ENCODE measurements at places on chromosomes 12 and 14.

DNA sequence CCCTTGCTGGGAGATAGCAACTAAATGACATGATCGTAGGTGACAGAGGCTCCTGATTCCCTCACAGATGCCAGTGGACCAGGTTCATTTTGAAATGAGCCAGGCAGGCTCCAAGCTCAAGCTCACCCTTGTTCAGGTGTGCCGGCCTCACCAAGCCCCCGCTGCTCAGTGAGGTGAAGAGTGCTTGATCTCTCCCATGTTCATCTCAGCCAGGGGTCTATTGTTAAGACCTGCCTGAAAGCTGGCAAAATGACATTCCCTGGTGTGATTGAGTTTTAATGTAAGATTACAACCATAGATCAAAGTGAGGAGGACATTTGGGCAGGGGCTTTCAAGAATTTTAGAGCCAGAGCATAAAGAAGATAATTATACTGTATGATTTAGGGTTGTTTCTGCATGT, 497.9 kb downstream of the EGLN3 start:
- no peak for DNase-seq

- DNase-seq: no peak
Observed at GRCh38 chr14:87049950-87050349, 943.0 kb downstream of the GALC start.

DNA sequence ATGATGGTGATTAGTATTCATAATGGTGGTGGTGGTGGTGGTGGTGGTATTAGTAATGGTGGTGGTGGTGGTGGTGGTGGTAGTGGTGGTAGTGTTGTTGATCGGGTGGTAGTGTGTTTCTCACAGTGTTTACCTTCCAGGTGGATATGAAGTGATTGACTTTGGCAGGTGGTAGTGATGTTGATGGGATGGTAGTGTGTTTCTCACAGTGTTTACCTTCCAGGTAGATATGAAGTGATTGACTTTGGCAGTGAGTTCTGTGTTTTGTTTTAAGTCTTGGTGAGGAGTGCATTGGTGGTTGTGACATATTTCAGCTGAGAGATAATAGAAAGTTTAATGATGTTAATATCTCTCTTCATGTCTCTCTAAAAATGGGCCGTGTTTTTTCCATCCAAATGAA, 189.4 kb downstream of the TMTC2 start:
- no peak for DNase-seq

DNA sequence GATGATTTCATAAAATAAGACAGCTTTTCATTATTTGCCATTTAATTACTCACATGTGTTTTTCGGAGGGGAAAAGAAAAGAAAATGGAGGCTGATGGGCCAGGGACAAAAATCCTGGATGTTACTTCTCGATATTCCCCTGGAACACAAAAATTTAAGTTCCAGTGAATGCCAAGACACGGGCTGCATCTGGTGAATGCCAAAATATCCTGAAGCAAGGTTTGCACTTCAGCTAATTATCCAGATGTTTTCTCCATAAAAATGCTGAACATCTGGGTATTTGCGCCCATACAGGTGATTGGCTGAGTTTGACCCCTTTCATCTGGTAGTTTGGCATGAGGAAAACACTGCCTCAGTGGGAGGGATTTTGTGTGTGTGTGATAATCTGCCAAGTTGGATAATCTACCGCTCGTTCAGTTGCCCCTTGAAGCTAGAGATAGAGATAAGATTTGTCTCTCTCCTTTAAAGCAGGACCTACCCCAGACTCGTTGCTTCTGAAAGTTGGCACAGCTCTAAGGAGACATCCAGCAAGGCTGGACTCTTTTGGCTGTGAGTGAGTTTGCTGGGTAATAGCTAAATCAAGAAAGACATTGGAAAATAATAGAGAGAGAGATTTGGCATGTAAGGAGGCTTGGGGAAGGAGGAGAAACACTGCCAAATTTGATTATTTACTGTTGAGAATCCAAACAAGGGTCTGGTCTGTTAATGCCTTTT, 390.0 kb downstream of the EGLN3 start:
- no peak for DNase-seq

GRCh38 chr12:16955083-16955657, 349.2 kb upstream of the LMO3 start:
- DNase-seq: no peak

- DNase-seq: peak; percentile 58
Observed at GRCh38 chr12:24839268-24839791, 109.6 kb downstream of the BCAT1 start.

DNA sequence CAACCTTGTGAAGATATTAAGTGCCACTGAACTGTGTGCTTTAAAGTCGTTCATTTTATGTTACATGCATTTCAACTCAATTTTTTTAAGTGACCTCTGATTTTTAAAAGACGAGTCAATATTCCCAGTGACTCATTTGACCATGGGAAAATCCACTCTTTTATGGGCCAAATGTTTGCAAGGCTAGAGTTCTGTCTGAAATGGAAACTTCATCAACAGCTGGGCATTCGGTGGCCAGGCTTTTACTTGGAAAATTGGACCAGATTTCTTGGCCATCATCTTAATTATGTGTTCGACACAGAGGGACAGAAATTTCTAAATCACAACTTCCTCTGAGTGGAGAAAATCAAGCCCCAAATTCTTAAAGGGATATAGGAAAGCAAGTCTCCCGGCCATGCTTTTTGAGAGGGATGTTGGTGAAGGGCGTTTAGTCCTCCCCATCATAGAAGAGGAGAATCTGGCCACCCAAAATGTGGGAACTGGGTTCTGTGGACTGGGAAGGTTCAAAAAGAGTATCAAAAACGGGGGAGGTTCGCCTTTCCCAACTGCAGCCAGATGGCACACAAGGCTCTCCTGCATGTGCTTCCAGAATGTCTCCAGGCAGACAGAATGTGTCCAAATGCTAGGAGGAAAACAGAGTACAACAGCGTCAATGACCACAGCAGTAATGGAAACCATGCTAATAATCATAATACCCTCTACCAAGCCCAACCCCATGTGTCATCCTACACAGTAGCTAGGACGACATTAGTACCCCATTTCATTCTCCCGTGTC, 40.9 kb upstream of the FZD10 start:
- DNase-seq: no peak

GRCh38 chr14:103923863-103924262, 4.4 kb upstream of the TDRD9 start:
- DNase-seq: no peak

GRCh38 chr14:21807975-21808374, 134.4 kb upstream of the OR4E1 start:
- no peak for DNase-seq

DNA sequence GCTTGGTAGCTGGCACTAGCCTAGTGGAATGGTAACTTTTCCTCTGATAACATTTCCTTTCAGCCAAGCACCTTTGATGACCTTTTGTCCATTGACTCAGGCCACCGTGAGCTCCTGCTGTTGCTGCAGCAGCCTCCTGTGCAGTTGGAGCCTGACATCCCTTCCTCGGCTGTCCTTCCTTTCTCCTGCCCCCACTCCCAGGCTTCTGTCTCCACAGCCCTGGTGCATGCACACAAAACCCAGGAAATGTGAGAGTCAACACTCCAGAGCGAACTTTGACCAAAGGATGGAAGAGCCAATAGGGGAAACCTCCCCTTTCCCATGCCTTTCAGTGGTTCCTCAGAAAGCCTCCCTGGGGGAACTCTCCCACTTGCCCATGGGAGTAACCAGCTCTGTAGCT, 115.0 kb downstream of the TMEM260 start:
- no peak for DNase-seq

DNA sequence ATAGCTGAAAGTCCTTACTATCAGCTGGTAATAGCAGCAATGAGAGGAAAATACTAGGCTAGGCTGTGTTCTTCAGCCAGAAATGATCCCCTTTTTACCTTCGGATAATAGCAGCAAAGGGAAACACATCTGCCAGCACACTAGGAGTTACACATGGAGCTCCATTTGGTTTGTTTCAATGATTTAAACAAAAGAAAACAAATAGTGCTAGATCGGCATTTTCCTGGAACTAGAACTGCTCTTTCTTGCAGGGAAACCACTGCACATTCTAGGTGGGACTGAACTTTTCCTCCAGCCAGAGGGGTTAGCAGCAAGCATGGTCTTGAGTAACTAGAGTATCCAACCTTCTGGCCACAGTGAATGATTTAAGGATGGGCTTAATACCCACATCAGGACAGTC, 117.6 kb downstream of the PDE6H start:
- no peak for DNase-seq

GRCh38 chr12:88764781-88765480, 184.7 kb upstream of the KITLG start:
- no peak for DNase-seq

DNA sequence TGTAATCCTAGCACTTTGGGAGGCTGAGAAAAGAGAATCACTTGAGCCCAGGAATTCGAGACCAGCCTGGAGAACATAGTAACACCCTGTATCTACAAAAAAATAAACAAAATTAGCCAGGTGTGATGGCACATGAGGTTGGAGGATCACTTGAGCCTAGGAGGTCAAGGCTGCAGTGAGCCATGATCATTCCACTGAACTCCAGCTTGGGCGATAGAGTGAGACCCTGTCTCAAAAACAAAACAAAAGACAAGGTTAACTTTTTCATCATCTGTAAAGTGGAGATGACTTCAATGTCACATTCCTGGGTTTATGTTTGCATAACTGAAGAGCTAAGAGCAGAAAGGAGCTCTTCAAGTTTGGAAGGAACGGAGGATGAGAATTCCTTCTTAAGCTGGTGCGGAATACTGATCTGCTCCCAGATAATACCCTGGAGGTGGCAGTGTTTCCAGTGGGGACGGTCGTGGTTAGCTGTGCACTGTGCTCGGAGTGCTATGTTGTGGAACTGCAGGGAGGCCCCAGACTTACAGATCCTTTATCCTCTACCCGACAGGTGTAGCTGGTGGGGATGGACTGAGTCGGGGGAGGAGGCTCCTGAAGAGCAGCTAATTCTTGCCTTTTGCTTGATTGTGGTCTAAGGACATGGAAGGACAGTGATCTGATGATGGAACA, 22.5 kb upstream of the BICD1 start:
- DNase-seq: no peak

- DNase-seq: no peak
Observed at GRCh38 chr14:61701946-61702345, 6.6 kb downstream of the HIF1A start.

GRCh38 chr14:99615497-99616157, 11.6 kb upstream of the CCDC85C start:
- DNase-seq: no peak

- DNase-seq: no peak
Observed at GRCh38 chr14:60196291-60196690, 31.1 kb upstream of the DHRS7 start.

GRCh38 chr12:130847112-130847511, 8.1 kb upstream of the STX2 start:
- no peak for DNase-seq

DNA sequence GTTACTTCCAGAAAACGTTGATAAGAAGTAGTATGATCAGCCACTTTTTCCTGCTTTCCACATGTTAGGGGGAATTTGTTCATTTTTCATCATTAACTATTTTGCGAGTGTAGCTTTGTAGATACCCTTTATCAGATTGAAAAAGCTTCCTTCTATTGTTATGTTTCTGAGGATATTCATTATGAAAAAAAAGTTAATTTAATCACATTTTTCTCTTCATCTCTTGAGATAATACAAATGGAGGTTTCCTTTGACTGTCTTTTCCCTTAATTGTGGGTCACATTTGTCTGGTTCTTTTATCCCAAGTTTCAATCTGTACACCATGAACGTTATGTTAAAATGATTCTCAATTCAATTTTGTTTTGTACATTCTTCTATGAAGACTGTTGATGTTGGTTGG, 875.7 kb downstream of the SLC6A15 start:
- DNase-seq: no peak

GRCh38 chr12:76921100-76921471, 42.3 kb upstream of the CSRP2 start:
- no peak for DNase-seq

DNA sequence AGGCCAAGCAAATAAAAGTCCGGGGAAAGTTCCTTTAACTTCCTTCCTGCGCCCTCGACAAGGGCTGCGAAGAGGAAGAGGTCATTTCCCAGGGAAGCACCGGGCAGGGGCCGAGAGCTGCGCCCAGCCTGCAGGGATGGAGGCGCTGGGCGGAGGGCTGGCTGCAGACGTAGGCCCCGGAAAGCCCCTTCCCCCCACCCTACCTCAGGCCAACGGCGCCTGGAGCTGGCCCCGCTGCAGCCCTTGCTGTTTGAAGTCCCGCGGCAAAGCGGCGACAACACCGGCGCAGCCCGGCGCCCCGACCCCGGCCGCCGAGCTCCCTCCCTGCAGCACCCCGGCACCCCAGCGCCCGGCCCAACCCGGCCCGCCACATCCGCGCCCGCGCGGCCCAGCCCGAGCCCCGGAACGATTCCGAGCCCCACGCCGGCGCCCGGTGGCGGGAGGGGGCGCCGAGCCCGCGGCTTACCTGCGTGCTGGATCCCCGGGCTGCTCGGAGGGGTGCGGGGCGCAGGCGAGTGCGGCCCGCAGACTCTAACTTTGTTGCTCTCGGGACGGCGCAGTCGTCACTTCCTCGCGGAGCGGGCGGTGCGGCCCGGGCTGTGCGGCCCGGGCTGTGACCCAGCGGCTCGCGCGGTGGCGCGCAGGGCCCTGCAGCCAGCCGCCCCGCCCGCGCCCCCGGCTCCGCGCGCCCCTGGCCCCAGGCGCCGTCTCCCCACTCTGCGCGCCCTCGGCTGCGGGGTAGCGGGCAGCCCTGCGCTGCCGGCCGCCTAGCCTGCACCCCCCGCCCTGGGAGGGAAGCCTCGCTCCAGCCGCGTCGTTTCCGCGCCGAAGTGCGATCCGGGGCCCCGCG, 64.8 kb upstream of the PTGR2 start:
- peak; percentile 40 for DNase-seq

DNA sequence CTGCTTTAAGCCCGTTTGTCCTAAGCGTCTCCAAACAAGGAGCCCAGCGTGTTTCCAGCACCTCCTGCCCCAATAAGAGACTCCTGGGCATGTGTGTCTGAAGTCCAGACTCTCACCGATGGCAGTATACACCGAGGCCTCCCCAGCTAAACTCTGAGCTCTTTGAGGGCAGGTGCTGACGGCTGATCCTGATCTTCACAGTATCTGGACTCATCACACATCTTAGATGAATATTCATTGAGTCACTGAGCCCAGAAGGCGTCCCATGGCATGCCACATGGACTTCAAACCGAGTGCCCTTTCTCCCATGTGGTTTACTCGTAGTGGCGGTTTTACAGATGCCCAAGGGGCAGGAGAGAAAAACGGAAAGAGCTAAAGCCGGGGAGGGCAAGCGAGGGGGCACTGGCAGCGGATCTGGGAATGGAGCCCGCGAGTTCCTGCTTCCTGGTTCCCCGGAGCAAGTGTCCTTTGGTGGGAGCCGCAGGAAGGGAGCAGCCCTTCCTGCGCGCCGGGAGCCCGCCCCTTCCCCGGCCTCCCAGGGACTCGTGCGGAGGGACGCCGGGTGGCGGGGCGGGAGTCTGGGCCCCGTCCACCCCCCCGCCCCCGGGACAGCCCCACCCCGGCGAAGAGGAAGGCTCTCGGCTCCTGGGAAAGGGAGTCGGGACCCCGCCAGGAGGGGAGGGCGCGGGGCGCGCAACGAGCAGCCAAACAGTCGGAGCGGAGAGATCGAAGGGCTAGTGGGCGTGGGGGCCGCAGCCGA, 585 bp upstream of the TEAD4 start:
- DNase-seq: no peak

DNA sequence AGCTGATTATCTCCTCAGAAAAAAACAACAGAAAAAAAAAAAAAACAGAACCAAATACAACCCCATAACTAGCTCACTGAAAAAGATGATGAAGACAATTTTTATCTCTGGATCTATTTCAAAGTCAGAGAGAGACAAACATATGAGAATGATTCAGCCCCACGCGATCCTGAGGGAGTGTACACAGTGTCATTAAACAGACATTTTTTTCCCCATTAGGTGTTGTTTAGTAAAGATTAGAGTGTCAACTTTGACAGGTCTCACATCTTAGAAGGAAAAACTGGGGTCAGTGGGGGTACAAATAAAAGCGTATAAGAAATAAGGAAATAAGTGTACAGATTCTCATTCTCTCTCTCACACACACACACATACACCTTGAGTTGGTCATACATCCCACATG, 635.4 kb downstream of the NRXN3 start:
- DNase-seq: no peak
